ENCODE measurements at places on chromosomes 7 and 10. TPM values are rescaled to one million over a fixed set of nuclear protein-coding genes. Genes with fewer than 3 reads are reported as not detected.

DNA sequence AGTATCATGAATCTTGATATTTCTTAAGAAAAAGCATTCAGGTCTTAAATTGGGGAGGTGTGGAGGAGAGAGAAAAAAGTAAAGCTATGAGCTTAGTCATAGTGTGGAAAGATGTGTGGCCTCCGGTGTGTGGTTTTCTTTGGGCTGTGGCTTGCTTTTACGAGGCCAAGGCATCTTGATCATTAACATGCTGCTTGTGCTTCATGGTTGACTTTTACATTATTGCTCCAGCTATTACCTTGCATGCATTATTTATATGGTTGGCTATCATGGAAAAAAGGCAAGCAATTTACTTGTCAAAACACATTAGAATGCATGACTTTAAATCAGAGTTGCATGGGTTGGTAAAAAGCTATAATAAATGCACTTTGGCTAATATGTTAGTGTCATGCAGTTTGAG lies 300.7 kb upstream of the ADARB2 start:
- H3K36me3 ChIP-seq = no peaks in the 10 kb centered on the region
- H3K4me1 ChIP-seq = no peaks in the 10 kb centered on the region
- no peak overlapping the region for H3K27ac ChIP-seq

DNA sequence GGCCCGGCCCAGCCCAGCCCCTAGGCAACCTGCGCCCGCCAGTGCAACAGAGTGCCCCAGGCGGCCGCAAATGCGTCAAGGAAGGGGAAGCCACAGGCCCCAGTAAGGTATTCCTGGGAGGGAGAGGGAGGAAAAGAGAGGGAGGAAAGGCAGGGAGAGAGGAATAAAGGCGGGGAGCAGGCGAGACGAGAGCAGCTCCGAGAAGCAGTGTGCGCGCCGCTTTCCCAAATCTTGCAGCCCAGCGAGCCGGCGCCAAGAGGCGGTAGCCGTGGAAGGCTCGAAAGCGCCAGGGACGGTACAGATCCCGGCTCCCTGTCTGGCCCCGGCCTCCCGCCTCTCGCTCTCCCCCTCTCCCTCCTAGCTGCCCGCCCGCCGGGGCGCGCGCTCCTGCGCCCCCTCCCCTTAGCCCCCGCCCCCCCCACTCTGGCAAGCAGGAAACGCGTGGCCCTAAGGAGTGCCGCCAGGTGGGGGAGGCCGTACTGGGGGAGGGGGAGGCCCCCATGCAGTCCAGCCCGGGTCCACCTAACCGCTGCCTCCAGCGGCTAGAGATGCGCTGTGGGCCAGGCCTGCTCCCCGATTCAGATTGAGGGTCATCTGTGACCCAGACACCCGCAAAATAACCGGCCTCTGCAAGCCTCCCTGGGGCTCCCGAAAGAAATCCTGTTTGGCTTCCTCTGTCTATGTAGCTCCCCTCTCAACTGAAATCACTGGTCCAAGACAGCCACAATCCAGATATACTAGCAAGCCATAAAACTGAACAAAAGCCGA lies 4.3 kb downstream of the HOXA10 start:
- no peaks in the 10 kb centered on the region for H3K36me3 ChIP-seq
- peak overlapping the region; percentile 91 for H3K27ac ChIP-seq
- no peak for DNase-seq
- H3K27me3 ChIP-seq = no peaks in the 10 kb centered on the region
- H3K4me1 ChIP-seq = peaks cover 31% of the 10 kb centered on the region

DNA sequence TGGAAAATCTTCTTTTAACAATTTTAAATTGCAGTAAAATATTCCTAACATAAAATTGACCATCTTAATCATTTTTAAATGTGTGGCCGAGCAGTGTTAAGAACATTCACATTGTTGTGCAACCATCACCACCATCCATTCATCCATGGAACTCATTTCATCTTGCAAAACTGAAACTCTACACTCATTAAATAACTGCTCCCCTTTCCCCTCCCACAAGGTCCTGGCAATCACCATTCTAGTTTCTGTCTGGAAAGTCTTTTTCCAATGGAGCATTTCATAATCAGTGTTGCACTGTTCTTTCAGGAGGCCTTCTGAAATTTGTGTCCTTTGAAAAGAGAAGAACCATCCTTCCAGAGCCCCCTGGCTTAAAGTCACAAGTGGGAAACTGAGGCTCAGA lies 233.1 kb downstream of the PLXNA4 start:
- H3K27me3 ChIP-seq = peaks cover 46% of the 10 kb centered on the region
- no peak for DNase-seq
- H3K27ac ChIP-seq = no peak overlapping the region
- no peak overlapping the region for H3K4me3 ChIP-seq
- no peaks in the 10 kb centered on the region for H3K36me3 ChIP-seq

DNA sequence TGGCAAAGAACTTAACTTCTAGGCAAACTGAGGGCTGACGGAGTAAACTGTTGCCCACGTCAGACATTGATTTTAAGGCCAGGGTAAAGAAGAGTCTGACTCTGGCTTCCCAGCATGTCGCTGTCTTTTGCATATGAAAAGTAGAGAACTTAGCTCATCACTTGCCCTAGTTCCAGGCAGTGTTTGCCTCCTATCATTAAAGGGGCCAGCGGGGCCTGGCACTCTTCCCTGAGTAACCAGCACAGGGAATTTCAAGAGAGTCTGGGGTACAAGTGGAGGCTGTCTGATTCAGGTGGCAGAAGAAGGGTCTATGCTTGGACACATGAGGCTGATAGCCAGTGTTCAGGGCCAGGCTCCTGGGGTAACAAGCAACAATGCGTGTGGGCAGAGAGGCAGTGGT lies 4.8 kb downstream of the DENND2A start:
- H3K27me3 ChIP-seq = no peaks in the 10 kb centered on the region
- no peak overlapping the region for H3K27ac ChIP-seq
- H3K4me3 ChIP-seq = no peak overlapping the region

DNA sequence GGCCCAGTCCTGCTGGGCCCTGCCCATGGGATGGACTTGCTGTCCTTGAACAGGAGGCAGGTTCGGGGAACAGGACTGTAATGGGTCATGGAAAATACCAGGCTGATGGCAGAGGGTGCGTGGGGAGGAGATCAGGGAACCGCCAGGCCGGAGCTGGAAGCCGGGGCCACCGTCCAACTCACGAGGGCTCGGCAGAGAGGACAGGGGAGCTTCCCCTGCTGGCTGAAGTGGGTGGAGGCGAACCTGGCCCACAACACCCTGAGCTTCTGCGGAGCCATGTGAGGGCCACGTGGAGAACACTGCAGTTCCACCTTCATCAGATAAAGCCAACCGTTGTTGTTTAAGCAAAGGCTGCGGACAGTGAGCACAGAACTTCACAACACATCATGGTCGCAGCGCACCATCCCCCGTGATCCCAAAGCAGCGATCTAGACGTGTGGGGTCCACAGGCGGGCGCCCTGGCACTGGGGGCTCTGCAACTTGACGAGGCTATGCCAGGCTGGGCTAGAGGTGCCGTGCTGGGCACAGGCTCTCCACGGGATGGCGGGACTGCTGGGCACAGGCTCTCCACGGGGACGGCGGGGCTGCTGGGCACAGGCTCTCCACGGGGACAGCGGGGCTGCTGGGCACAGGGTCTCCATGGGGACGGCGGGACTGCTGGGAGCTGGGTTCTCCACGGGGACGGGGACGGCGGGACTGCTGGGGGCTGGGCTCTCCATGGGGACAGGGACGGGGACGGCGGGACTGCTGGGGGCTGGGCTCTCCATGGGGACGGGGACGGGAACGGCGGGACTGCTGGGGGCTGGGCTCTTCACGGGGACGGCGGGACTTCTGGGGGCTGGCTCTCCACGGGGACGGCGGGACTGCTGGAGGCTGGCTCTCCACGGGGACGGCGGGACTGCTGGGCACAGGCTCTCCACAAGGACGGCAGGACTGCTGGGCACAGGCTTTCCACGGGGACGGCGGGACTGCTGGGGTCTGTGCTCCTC lies 473.4 kb downstream of the DNAJB6 start:
- no peaks in the 10 kb centered on the region for H3K27me3 ChIP-seq
- H3K36me3 ChIP-seq = no peaks in the 10 kb centered on the region
- DNase-seq = no peak
- no peak overlapping the region for H3K27ac ChIP-seq
- no peak overlapping the region for H3K4me3 ChIP-seq

DNA sequence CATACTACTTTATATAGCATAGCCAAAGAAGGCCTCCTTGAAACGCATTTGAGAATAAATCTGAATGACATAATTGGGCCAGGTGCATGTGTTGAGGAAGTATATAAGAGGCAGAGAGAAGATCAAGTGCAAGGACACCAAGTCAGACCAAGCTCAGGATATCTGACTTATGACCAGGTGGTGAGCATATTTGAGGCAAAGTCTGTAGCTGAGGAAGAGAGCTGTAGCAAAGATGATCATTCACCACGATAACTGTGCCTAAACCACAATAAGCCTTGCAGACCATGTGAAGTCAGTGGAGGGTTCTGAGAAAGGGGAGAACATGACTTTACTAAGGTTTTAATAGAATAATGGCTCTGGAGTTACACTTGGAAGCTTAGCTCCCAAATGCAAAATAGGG lies 292.3 kb downstream of the SORCS1 start:
- DNase-seq = no peak
- no peaks in the 10 kb centered on the region for H3K27me3 ChIP-seq
- H3K4me3 ChIP-seq = no peak overlapping the region
- no peak overlapping the region for H3K27ac ChIP-seq

DNA sequence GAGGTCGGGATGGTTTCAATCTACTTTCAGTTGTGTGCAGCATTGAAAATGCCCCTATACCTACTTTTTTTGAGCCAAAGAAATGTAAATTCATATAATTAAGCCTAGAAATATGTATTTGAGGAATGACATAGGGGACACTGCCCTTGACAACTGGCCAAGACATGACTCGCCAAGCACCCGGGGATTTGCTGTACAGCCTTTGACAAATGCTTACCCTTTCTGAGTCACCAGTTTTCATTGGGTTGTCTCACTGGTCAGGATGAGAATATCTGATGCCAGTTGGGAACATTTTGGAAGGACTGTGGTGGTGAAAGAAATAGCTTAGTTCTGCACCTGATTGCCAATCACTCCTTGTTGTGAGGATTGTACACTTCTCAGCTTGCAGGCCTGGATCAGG lies 166.8 kb upstream of the HABP2 start:
- H3K27me3 ChIP-seq = peaks cover 3% of the 10 kb centered on the region
- H3K4me3 ChIP-seq = no peak overlapping the region
- H3K36me3 ChIP-seq = no peaks in the 10 kb centered on the region

DNA sequence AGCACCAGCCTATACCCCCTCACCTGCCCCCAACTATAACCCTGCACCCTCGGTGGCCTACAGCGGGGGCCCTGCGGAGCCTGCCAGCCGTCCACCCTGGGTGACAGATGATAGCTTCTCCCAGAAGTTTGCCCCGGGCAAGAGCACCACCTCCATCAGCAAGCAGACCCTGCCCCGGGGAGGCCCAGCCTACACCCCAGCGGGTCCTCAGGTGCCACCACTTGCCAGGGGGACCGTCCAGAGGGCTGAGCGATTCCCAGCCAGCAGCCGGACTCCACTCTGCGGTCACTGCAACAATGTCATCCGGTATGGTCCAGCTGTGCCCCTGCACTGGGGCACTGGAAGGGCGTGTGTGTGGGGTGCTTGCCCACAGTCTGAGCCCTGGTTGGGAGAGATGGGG lies 40.0 kb upstream of the BMPR1A start:
- H3K4me1 ChIP-seq = peaks cover 9% of the 10 kb centered on the region
- H3K36me3 ChIP-seq = no peaks in the 10 kb centered on the region
- no peaks in the 10 kb centered on the region for H3K27me3 ChIP-seq
- no peak overlapping the region for H3K27ac ChIP-seq
- DNase-seq = no peak
- H3K4me3 ChIP-seq = no peak overlapping the region

GRCh38 chr7:135768467-135768866 lies 19.9 kb upstream of the FAM180A start:
- H3K4me3 ChIP-seq = no peak overlapping the region
- no peaks in the 10 kb centered on the region for H3K36me3 ChIP-seq
- no peaks in the 10 kb centered on the region for H3K27me3 ChIP-seq
- no peak overlapping the region for H3K27ac ChIP-seq
- no peak for DNase-seq
- H3K4me1 ChIP-seq = no peaks in the 10 kb centered on the region

DNA sequence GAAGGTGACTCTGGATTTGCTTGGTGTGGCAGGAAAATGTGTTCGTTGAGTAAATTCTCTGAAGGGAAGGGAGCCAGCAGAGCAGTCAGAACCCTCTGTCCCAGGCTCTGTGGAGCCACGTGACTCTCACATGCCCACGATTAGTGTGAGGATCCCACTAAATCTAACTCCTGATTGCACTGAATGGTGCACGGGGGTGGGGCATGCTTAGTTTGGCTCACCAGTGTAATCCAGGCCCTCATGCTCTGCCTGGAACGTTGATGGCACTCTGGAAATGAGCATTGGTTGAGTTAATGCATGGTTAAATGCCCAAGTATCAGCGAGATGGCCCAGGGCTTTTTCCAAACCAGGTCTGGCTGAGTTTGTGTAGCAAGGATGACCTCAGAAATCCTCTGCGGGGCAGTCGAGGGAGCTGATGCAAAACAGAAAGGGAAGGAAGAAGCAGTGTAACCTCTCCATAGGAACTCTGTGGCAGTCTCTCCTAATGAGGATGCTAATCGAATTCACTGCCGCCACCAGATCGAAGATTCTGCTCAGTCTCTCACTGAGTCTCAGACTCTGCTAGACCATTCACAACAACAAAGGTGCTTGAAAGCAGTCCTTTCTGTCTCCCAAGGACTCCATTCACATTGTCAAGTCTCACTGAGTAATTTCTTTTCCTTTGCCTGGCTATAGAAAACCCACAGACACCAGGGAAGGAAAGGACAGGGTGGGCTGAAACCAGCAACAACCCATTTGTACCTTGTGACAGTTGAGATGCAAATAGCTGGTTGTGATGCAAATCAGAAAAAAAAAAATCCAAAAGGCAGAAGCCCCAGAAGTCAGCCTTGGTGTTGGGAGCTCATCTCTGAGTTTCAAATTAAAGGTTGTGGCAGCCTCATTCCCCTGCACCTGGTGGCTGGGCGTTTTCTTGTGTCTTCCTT lies 98.1 kb downstream of the C10orf105 start:
- no peaks in the 10 kb centered on the region for H3K36me3 ChIP-seq
- no peaks in the 10 kb centered on the region for H3K27me3 ChIP-seq
- no peak overlapping the region for H3K27ac ChIP-seq
- peak overlapping the region; percentile 48 for H3K4me3 ChIP-seq
- H3K4me1 ChIP-seq = peaks cover 28% of the 10 kb centered on the region

DNA sequence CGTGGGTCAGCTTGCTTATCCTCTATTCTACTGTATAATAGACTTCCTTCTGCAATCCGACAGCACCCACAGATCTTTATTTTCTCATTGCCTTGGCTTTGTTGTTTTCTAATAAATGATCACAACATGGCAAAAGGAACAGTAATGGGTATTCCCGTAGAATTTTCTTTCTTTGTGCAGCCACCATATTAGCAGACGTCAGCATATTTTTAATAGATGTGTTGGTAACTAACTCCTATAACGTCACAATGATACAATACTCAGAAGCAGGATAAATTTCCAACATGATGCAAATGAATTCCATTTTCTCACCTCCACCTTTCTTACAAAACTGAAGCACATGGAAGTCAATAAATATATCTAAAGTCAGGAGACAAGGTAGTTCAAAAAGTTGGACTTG lies 617.6 kb downstream of the MAGI2 start:
- no peaks in the 10 kb centered on the region for H3K27me3 ChIP-seq
- H3K36me3 ChIP-seq = no peaks in the 10 kb centered on the region
- no peaks in the 10 kb centered on the region for H3K4me1 ChIP-seq
- no peak for DNase-seq

ELFN1 gene
- 4.4 TPM for total RNA-seq

MRC1 gene
- 0.37 TPM for total RNA-seq

ARHGAP22 gene
- total RNA-seq = 9.9 TPM
